D721Med (cell line): ENCODE measurements at places on chromosomes 7 and 10.

- no peak for DNase-seq
These were observed 83.5 kb upstream of the SH2B2 start for GRCh38 chr7:102203218-102203617.

- DNase-seq, result no peak
These were observed 1.4 kb downstream of the PARD3 start for GRCh38 chr10:34813626-34814222.

- DNase-seq, result no peak
These were observed 951 bp downstream of the ELOVL3 start for GRCh38 chr10:102227050-102227449.

- no peak for DNase-seq
These were observed 640.4 kb downstream of the POM121L12 start for GRCh38 chr7:53675835-53676234.

DNA sequence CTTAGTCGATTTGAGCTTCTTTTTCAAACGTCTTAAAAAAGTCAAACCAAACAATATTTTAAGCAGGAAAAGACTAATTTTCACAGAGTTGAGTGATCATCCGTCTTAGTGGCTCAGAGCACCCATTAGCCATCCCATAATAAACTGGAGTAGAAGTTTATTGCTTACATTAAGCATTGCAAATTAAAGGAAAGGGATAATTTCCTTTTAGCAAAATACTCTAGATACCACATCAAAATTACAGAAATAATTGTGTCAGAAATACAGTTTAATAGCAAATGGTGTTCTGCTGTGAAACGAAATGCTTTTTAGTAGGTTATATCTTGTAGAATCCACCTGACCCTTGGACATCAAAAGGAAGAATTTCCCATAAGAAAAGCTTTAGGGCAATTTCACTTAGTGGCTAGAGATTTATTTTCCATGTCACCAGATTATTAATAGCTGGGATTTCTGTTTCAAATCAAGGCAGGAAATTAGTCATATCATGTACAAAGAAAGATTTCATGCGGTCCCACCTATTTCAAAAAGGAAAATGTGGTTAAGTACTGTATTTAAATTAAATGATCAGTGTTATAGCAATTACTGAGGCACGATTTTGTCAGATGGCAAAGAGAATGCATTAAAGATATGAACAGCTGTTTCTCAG is 96.2 kb downstream of the NPTX2 start:
- DNase-seq, result no peak

- DNase-seq, result no peak
These were observed 251.5 kb downstream of the TRIL start for GRCh38 chr7:28706584-28706983.

GRCh38 chr7:118311121-118311836 is 86.8 kb downstream of the ANKRD7 start:
- DNase-seq, result no peak

GRCh38 chr7:155404976-155405375 is 53.0 kb upstream of the EN2 start:
- no peak for DNase-seq
